Stimulated activated CD4-positive, alpha-beta T cell treated with anti-CD3 and anti-CD28 coated beads, TNF-alpha, amount 100 ng/mL, for 1 hour (primary cell): ENCODE measurements at places on chromosomes 12 and 14.
A peak's percentile ranks its signal among the peaks of the same experiment; 100 is the strongest.

GRCh38 chr12:85157035-85157603, 121.0 kb downstream of the LRRIQ1 start:
- DNase-seq, result no peak

DNA sequence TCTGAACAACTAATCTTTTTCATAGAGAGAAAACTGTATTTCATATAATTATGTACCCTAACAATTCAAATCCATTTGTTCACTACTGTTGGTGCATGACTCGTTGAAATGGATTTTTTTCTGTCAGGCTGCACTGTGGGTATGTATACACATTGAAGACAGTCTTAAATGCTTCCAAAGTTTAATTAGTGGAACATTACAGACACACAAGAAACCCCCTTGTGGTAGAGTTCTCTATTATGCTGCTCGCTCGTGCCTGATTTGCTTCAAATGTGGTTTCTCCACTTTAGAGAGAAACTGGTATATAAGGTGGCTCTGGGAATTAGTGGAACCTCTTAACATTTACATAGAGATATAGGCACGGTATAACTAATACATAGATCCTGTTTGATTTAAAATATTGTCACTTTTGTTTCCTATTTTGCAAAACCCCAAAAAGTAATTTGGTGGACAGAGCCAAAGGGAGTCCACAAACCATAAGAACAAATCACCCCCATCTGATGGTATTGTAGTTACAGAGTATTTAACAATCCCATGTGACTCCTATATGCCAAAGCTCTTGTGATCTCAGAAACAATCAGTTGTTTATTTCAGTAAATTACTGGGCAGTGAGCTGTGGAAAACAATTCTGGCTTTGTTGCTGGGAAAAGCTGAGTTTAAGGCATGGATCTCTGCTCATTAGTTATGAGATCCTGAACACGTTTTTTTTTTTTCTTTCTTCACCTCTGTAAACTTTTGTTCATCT, 159.5 kb downstream of the BRMS1L start:
- DNase-seq, result no peak

DNA sequence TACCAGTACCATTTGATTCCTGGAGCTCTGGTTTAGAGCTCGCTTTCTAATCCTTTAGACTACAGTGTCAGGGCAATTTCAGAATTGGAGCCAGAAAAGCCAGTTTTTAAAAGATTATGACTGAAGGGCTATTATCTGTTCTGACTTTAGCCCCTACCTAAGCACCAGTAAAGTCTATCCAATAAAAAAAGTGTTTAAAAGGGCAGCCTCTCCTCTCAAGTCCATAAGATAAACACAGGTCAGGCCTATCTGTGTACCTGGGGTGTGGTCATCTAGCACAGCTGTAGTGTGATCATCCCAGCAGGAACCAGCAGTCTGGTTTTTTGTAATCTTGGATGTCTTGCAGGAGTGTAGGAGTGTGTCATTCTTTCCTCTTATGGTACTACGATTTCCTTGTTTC, 6.6 kb downstream of the APPL2 start:
- no peak for DNase-seq

DNA sequence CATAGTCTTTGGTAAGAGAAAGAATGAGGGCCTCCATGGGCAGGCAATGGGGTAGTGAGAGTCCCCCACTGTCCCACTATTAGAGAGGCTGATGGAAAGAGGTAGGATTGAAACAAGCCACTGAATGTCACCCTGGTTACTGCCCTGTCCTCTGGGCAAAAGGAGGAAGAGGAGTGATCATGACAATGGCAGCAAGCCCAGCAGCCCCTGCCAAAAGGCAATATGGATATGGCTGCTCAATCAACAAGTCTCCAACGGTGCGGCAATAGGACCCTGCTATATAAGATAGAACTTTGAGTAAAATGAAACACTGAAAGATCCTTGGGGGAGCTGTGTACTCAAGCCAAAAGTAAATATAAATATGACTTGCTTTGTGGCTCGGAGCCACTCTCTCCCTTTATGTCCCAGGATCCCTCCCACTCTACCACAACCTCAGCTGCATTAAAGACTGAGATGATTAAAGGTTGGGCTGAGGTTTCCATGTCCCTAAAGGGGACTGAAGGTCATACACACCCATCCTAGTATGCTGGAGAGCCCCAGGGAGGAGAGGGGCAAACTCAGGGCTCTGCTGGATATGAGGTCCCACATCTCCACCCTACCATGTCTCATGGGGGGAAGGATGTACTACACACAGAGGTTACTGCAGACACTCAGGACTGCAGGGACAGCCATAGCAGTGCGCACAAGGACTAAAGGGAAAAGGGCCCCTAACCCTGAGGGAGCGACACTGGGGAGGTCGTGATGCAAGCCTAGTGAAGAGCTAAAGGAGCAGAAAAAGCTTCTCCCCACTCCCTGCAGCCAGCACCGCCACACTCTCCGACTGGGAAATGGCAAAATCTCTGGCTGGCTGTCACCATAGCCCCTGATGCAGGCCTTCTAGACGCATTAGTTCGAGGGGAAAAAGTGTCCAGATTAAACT, 5.9 kb downstream of the POMT2 start:
- DNase-seq, result no peak

GRCh38 chr12:109273354-109273753, 35.7 kb downstream of the FOXN4 start:
- no peak for DNase-seq

GRCh38 chr12:124507188-124508109, 60.0 kb downstream of the NCOR2 start:
- DNase-seq, result no peak

GRCh38 chr12:131327521-131328488, 374.1 kb downstream of the ADGRD1 start:
- DNase-seq, result no peak

DNA sequence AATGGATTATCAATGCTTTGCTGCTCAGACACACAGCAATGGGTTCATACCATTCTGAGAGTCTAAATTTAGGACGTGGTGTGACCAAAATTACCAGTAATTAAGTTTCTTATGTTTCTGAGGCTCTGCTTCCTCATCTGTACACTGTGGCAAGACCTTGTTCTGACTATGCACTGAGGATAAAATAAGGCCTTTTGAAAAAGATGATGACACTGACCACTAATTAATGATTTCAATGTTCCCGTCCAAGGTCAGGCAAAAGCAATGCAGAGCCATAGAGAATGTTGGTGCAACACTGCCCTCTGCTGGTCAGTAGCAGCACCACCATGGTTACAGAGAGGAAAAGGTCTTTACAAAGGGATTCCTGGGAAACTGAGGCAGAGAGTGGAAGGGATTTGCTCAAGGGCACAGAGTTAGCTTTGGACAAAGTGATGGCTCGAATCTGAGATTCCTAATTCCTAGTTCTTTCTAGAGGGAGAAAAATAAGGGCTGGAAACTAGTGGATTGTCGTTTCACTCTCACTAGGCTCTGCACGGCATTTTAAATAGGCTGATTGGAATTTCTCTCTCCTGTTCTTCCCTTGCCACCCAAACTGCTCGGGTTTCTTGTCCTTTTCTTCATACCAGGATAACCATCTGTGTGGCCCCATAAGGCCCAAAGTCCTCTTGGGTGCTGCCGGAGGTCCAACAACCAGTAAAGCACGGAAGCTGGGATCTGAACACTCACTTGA, 22.3 kb upstream of the P2RX7 start:
- no peak for DNase-seq

GRCh38 chr14:105102361-105102870, 37.2 kb upstream of the GPR132 start:
- DNase-seq, result no peak

DNA sequence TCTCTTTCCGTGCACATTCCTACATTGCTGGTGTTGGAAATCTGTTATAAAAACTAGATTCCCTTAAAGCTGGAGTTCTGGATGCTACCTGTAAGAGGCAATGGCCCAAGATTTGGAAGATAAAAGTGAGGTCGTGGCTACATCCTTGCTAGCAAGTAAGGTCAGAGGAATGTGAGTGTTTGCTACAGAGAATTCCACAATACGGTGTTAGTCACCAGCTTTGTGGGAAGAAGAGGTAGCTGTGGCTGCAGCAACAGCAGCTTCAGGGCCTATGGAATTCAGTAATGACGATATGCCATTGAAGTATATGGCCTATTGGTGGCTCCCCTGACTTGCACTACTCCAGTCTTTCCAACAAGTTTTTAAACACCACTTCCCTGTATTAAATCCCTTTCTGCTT, 227.7 kb upstream of the TMEM260 start:
- DNase-seq, result no peak

- no peak for DNase-seq
Observed at GRCh38 chr14:52351233-52352060, 37.3 kb downstream of the PTGER2 start.

DNA sequence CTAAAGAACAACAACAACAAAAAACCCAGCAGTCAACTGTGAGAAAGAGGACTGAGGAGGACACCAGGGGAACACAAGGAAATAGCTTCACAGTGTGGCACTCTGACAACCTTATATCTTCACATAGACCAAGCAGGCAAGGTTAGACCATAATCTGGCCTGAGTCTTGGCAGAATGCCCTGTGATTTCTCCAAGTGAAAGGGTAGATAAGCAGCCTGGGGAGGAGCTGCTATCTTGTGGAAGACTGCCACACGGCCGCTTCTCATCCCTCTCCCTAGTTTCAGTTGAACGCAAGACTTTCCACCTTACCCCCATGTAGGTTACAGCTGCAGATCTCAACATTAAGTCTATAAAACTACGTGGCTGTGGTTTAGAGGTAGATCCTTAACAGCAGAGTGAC, 3.7 kb downstream of the SLC25A21 start:
- DNase-seq, result no peak

GRCh38 chr12:24499151-24500146, 449.5 kb downstream of the BCAT1 start:
- DNase-seq, result no peak

DNA sequence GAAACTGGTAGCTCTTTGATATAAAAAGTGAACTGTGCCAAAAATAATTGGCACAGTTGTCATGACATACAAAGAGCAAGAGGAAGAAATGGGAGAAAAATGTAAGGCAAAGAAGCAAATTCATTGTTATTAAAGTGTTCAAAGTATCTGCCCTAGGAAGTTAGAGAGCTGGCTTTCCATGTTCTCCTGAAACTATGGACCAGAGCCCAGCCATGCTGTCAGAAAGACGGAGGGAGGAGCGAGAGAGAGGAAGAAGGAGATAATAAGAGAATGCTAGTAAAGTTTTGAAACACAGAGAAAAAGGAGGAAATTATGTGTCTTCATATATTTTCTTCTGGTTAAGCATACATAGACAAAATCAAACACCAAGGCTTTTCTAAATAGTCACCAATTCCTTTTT, 78.1 kb upstream of the PELI2 start:
- no peak for DNase-seq

GRCh38 chr14:69398818-69399210, 322 bp downstream of the SLC39A9 start:
- no peak for DNase-seq

- DNase-seq, result no peak
Observed at GRCh38 chr12:127685931-127686330, 581.0 kb upstream of the TMEM132C start.

DNA sequence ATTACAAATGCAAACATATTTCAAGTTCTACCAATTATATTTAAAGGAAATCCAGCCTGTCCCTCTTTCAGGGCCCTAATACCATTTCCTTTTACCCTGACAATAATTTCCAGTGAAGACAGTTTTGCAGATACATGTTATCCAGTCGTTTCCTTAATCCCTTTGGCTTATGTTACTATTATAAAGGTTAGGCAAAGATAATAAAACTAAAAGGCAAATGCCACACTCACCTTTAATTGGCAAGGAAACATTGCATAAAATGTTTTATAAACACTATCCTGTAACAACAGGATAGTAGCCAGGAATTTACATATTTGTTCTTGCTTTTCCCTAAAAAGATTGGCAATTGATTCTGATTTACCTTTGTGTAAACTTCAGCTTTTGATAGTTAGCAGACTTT, 168.7 kb downstream of the AEBP2 start:
- DNase-seq, result no peak

DNA sequence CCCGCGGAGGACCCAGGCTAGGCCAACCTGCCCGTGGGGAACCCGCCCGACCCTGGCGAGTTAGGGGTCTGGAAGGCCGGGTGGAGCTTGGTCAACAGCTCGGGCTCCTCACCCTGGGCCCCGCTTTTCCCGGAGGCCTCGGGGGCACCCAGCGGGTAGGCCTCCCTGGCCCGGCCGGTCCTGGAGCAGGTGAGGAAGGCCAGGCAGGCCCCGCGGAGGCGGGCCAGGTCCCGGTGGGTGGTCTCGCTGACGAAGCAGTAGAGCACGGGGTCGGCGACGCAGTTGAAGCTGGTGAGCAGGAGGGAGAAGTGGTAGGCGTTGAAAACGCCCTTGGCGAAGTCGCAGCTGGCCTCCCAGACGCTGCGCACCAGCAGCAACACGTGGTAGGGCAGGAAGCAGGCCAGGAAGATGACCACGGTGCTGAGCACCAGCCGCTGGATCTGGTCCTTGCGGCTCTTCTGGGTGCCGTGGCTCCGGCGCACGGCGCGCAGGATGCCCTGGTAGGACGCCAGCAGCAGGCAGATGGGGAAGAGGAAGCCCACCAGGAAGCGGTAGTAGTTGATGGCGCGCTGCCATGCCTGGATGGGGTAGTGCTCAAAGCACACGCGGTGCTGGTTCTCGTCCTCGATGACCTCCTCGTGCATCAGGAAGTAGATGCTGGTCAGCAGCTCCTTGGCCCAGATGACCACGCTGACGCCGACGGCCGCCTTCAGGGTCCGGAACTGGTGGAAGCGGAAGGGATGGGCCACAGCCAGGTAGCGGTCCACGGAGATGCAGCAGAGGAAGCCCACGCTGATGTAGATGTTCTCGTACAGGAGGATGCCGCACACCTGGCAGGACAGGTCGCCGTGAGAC, 10.3 kb downstream of the GPR68 start:
- DNase-seq, result no peak

- DNase-seq, result no peak
Observed at GRCh38 chr14:68232300-68233055, 412.9 kb downstream of the RAD51B start.

- DNase-seq, result peak; percentile 35
Observed at GRCh38 chr12:6336079-6336888, 5.6 kb downstream of the TNFRSF1A start.

GRCh38 chr12:96878704-96879103, 28.4 kb upstream of the NEDD1 start:
- DNase-seq, result no peak

- DNase-seq, result no peak
Observed at GRCh38 chr12:70719672-70720420, 82.6 kb upstream of the PTPRB start.

GRCh38 chr14:99026471-99026870, 245.5 kb downstream of the BCL11B start:
- DNase-seq, result no peak

DNA sequence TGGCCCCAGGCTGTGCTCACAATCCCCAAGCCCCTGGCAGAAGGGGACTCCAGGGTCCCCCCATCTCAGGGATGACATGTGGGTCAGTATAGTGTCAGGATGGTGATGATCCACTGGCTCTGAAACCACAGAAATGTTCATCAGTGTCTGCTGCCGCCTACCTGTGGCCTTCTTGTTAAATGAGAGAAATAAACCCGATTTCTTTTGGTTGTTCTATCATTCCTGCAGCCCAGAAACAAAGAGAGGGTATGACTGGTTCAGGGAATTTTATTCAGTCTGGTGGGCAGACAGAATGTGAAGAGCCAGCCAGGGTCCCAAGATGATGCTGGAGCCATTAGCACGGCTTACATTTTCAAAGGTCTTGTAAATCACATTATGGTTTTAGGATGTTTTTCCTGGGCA, 86.6 kb downstream of the CRADD start:
- DNase-seq, result no peak
